ENCODE measurements at places on chromosomes 16 and 17.

GRCh38 chr16:73149334-73149733 lies 101.4 kb upstream of the ZFHX3 start:
- no peak for DNase-seq

DNA sequence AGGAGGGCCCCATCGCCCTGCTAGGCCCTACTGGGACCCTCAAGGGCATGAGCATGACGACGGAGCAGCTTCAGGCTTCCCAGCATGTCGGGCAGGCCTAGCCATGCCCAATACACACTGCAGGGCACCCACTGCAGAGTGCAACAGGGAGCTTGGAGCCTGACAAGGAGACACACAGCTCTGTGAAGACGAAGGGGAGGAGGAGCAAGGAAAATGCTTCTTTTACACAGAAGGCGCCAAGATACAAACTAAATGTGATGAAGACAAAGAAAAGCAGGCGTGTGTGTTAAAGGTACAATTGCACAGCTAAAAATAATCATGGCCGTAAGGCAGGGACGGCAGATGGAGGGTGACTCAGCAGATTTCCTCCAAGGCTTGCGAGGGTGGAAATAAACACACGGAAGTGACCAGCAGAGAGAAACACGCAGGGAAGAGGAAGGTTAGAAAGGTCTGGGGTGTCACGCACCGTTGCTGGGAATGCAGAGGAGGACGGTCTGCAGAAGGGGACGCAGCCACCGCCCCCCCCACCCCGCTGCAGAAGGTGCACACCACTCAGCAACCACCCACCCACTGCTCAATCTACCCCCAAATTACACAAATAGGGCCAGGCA lies 108.5 kb downstream of the ZNF778 start:
- DNase-seq = no peak

DNA sequence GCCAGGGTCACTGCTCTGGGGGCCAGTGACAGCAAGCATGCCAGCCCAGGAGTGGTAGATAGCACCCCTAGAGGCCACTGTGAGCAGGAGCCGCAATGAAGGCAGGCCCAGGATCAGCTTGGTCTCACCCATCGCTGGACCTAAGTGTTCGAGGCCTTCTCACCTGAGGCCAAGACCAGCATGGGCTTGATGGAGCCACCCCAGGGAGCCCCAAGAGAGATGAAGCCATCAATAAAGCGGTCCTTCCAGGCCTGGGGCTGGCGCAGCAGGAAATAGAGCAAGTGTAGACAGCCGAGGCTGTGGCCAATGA lies 1.8 kb downstream of the LCAT start:
- no peak for DNase-seq

DNA sequence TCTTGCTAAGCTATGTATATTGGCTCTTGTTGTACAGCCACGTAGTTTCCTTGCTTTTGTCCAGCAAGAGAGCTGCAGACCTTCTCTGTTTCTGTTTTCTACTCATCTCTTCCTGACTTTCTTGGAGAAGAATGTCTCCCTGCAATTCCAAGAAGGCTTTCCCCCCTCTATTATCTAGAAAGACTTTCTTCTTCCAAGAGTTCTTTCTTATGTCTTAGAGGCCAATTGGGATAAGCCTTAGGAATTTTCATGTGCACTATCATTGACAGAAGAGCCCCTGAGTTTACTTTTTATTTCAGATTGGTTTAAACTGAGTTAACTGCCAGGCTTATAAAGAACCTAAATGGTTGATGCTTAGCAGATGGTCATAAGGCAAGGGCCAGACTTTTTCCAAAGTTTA lies 9.0 kb downstream of the CAPNS2 start:
- DNase-seq = no peak

DNA sequence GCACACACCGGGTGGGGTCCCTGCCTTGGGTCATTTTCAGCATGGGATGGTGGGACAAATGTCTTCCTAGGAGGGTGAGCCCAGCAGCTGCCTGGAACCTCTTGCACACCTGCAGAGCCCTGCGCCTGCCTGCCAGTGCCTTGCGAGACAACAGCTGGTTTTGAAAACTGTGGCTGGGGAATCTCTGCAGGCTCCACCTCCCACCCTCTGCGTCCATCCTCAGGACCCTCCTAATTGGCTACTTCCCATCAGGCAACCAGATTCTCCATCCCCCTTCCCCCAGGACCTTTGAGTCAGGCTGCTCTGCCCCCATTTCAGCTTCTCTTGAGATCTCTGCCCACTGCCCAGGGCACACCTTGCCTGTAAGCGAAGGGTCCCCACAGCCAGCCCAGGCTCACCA lies 26.6 kb downstream of the PEMT start:
- no peak for DNase-seq

- no peak for DNase-seq
Measured at GRCh38 chr17:50649042-50649908, 14.6 kb downstream of the ABCC3 start.

DNA sequence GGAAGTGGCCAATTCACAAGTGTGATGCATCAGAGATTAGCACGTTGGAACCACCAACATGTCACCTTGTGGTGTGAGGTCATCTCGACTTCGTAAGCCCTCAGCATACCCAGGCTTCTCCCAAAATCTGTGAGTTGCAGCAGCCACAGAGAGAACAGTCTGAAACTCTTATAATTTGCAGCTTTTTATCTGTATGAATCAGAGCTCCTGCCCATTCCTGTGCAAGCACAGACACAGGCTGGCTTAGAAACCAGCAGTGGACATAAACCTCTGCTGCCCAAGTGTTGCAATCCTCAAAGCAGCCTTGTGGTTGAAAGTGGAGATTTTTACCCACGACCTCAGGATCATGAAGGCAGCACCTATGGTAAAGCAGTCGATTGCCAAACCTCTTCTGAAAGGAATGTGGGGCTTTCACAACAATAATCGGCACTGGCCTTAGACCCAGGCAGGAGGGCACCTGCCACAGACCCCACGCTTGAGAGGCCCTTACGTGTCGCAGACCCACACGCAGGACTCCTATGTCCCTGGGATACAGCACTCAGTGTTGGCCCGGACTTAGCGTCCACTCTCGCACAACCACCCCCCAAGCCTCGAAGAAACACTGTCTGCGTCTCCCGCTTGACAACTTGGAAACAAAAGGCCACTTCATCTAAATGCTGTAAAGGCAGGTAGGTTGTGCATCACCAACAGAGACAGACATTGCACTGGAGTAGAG lies 24.5 kb upstream of the OSGIN1 start:
- no peak for DNase-seq

- no peak for DNase-seq
Measured at GRCh38 chr16:25045696-25046381, 30.7 kb upstream of the ARHGAP17 start.

GRCh38 chr17:80876950-80877728 lies 114.5 kb upstream of the CHMP6 start:
- DNase-seq = no peak

GRCh38 chr16:81061871-81062608 lies 15.0 kb downstream of the C16orf46 start:
- no peak for DNase-seq

GRCh38 chr17:4180791-4181190 lies 37.8 kb downstream of the CYB5D2 start:
- no peak for DNase-seq

DNA sequence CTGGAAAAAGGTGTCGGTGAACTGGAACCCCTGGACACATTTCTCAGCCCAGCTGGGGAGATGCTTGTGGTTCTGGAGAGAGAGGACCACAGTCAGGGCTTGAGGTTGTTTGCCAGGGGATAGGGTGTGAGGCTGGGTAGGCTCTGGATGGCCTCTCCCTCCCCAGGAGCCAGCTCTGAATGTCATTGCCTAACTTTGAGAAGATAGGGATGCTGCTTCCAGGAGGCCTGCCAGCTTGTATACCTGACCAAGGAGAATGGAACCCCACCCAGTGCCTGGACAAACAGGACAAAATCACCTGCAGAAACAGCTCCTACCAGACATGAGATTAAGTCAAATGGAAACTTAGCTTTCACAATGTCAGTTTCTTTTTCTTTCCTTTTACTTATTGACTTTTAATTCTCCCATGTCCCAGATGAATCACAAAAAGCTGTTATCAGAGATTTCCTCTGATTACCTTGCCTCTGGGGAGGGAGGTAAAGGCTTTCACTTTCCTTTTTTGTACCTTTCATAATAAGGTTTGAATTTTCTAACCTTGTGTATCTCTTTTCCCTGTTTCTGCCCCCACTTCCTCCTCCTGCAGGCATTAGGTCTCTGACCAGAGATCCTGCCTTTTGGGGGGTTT lies 29.8 kb upstream of the PLLP start:
- DNase-seq = no peak

- no peak for DNase-seq
Measured at GRCh38 chr17:12521416-12521815, 144.3 kb upstream of the MYOCD start.

- no peak for DNase-seq
Measured at GRCh38 chr17:42266918-42267766, 9.0 kb downstream of the STAT5B start.

- no peak for DNase-seq
Measured at GRCh38 chr17:1907909-1908698, 78.3 kb downstream of the RPA1 start.

DNA sequence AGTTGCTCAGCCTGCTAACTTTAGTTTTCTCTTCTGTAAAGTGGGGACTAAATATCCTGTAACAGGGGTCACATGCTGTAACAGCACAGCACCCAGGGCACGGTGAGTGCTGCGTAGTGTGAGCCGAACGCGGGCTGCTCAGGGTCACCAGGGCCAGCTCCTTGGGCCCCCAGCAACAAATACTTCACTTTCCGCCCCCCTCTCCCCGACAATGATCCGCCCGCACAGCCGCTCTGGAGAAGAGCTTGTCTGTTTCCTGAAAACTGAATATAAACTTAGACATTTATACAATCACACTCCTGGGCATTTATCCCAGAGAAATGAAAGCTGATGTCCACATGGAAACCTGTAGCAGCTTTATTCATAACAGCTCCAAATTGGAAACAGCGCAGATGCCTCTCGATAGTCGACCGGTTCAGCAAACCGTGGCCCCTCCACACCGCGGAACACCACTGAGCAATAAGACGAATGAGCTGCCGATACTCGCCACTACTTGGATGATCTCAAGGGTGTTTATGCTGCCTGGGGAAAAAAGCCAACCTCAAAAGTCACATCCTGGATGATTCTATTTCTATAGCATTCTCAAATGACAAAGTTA lies 267.2 kb downstream of the PARN start:
- DNase-seq = no peak

DNA sequence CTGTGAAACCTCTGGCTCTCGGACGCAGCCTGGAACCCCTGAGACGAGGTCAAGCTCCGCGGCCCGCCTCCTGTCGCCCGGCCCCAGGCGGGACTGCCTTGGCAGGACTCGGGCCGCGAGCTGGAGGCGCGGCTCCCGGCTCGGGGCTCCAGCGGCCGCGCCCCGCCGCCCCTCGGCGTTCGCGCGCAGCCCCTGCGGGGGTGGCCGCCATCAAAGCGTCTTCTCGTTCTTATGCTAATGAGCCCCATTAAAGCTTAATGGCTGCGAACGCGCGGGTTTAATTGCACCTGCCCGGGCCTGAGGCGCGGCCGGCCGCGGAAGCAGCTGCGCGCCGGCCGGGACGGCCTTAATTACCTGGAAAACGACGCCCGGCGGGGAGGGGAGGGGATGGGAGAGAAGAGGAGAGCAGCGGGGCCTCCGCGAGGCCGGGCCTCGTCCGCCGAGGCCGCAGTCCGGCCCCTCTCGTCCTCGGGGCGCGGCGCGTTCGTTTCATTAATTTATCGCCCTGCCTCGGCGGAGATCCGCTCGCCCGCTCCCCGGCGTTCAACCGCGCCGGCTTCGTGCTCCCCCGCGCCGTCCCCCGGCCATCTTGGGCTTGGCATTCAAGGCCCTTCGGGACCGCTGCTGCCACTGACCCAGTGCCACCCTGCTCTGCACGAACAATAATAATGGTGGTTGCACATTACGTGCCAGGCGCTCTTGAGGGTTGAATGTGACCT lies 19.2 kb downstream of the RAI1 start:
- no peak for DNase-seq

- DNase-seq = no peak
Measured at GRCh38 chr16:30813821-30814189, 26.8 kb upstream of the ZNF629 start.

DNA sequence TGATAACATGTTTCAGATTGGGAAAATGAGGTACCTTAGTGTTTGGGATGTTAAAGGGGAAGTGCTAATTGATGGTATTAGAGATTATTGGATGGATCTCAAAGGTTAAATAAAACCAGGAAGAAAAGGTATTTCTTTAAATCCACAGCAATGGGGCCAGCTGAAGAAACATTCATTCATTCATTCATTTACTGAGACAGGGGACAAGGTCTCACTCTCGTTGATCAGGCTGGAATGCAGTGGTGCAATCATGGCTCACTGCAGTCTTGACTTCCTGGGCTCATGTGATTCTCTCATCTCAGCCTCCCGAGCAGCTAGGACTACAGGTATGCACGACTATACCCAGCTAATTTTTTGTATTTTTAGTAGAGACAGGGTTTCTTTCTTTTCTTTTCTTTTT lies 19.8 kb downstream of the EARS2 start:
- DNase-seq = no peak

GRCh38 chr16:51404386-51404785 lies 253.3 kb upstream of the SALL1 start:
- DNase-seq = no peak

DNA sequence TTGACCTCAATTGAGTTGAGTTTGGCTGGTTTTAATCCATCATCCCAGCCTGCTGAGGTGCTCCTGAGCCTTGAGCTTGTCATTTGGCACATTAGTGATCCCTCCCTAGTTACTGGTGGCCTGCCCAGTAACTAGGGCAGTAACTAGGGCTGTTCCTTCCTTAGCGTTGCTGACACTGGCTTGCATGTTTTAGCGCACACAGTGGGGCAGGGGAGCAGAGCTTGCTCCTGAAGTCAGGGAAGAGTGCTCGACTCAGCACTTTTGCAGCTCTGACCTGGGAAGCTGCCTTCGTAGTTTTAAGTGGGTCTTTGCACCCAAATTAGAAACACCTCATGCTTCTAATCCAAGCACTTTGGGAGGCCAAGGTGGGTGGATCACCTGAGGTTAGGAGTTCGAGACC lies 15.7 kb downstream of the CCDC42 start:
- no peak for DNase-seq

DNA sequence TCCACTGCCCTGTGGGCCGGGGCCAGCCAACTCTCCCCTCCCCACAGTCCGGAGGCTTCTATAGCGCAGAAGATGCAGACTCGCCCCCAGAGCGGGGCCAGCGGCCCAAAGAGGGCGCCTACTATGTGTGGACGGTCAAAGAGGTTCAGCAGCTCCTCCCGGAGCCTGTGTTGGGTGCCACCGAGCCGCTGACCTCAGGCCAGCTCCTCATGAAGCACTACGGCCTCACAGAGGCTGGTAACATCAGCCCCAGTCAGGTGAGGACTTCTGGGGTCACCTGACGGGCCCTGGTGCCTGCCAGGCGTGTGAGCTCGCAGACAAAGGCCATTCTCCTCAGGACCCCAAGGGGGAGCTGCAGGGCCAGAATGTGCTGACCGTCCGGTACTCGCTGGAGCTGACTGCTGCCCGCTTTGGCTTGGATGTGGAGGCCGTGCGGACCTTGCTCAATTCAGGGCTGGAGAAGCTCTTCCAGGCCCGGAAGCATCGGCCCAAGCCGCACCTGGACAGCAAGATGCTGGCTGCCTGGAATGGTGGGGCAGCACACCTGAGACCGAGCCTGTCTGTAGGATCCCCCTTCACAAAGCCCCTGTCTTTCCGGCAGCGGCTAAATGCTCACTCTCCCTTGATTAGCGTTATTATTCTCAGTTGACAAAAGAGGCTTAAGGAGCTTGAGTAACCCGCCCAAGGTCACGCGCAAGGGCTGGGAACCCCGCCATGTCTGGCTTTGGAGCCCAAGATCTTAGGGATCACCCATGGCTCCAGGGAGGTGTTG lies 3.9 kb downstream of the SPATA20 start:
- DNase-seq = no peak

GRCh38 chr16:29989111-29989858 lies 6.1 kb downstream of the HIRIP3 start:
- DNase-seq = no peak
